Endothelial cell of umbilical vein (primary cell): ENCODE measurements at places on chromosomes 4 and X. TPM values are rescaled to one million over a fixed set of nuclear protein-coding genes. Genes with fewer than 3 reads are reported as not detected.

The GAGE13 gene
- not detected in 2 replicates for polyA plus RNA-seq

The PDE6B gene
- polyA plus RNA-seq: 0.77 and 0.78 TPM in 2 replicates

The ADGRL3 gene
- polyA plus RNA-seq: not detected in 2 replicates

The MTNR1A gene
- not detected in 2 replicates for polyA plus RNA-seq

The PAGE1 gene
- polyA plus RNA-seq: not detected in 2 replicates

The ABLIM2 gene
- polyA plus RNA-seq: 0.18 and 0.28 TPM in 2 replicates

The UGT2B15 gene
- not detected in 2 replicates for polyA plus RNA-seq

The POU3F4 gene
- not detected in 2 replicates for polyA plus RNA-seq

The CENPVL2 gene
- polyA plus RNA-seq: not detected in 2 replicates

The C4orf33 gene
- polyA plus RNA-seq: 1.6 and 2.6 TPM in 2 replicates

DNA sequence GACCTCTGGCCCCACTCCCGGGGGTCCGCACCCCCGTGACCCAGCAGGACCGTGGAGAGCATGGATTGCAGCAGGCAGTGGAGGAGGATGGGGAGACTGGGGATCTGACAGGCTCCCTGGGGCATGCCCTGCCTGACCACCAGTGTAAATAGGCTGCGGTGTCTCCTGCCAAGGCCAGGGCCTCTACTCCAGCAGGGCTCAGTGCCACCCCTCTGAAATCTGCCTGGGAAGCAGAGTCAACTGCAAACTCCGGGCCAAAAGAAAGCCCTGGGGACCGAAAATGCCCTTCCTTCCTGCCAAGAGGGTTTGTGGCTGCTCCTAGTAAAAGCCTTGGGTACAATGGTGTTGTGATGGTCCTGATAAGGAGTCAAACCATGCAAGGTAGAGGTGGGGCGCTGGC, 6.4 kb downstream of the ADRA2C start:
- no peaks in the 10 kb centered on the region for H3K4me1 ChIP-seq
- DNase-seq: no peak
- no peak overlapping the region for H3K27ac ChIP-seq
- peaks cover 10% of the 10 kb centered on the region for H3K27me3 ChIP-seq

DNA sequence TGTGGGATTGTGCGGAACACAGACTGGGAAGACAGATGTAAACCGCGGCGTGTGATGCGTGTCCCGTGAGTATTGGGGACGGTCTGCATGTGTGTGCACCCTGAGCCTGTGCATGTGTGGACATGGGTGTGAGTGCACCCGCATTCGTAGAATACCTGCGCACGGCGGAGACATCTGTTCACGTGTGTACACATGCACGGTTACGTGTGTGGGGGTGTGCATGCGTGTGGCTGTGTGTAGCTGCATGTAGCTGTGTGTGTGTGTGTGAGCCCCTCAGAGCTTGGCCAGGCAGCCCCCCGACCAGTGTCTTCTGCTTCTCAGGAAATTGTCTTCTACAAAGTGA, 19.6 kb downstream of the ATP5ME start:
- no peak overlapping the region for H3K4me3 ChIP-seq
- no peaks in the 10 kb centered on the region for H3K27me3 ChIP-seq
- no peak for DNase-seq
- H3K36me3 ChIP-seq: no peaks in the 10 kb centered on the region
- H3K27ac ChIP-seq: no peak overlapping the region
- no peaks in the 10 kb centered on the region for H3K4me1 ChIP-seq

DNA sequence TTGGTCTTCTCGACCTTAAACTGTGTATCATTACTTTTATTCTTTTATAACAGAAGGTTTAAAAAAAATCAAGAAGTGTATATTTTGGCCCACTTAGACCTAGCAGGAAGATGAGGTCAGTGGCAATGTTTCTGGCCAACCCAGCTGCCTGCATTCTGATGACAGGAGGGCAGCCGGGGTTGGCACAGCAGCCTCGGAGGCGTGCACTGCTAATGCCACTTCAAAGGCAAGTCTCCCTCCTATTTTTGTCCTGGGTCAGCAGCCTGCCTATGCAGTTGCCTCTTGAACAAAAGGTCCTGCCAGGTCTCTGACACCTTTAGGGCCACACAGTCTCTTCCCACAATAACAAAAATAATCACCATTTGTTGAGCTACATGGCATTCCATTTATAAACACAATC, 89.4 kb upstream of the MYOZ2 start:
- H3K27ac ChIP-seq: no peak overlapping the region
- H3K36me3 ChIP-seq: no peaks in the 10 kb centered on the region
- no peak overlapping the region for H3K4me3 ChIP-seq
- H3K27me3 ChIP-seq: no peaks in the 10 kb centered on the region
- peaks cover 15% of the 10 kb centered on the region for H3K4me1 ChIP-seq
- peak; percentile 70 for DNase-seq

GRCh38 chrX:12993826-12994225, 18.9 kb downstream of the TMSB4X start:
- peaks cover 5% of the 10 kb centered on the region for H3K4me1 ChIP-seq
- no peak overlapping the region for H3K27ac ChIP-seq
- no peak for DNase-seq
- no peak overlapping the region for H3K4me3 ChIP-seq

DNA sequence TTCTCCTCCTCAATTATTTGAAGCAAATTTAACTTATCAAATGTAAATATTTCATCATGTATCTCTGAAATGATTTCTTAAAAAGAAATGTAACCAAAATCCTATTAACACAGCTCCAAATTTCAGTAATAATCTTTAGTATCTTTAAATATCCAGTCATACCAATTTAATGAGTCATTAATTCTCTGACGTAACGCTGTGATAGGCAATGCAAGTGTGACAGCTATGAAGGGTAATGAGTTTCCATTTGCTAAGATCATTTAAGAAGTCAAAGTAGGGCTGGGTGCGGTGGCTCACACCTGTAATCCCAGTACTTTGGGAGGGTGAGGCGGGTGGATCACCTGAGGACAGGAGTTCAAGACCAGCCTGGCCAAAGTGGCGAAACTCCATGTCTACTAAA, 15.6 kb downstream of the RPS3A start:
- no peak overlapping the region for H3K27ac ChIP-seq
- no peak overlapping the region for H3K4me3 ChIP-seq
- DNase-seq: no peak
- H3K27me3 ChIP-seq: no peaks in the 10 kb centered on the region
- H3K36me3 ChIP-seq: peaks cover 3% of the 10 kb centered on the region
- no peaks in the 10 kb centered on the region for H3K4me1 ChIP-seq

- H3K36me3 ChIP-seq: no peaks in the 10 kb centered on the region
- no peak overlapping the region for H3K4me3 ChIP-seq
- DNase-seq: no peak
These were observed 59.7 kb upstream of the TMEM164 start for GRCh38 chrX:109943092-109943739.

DNA sequence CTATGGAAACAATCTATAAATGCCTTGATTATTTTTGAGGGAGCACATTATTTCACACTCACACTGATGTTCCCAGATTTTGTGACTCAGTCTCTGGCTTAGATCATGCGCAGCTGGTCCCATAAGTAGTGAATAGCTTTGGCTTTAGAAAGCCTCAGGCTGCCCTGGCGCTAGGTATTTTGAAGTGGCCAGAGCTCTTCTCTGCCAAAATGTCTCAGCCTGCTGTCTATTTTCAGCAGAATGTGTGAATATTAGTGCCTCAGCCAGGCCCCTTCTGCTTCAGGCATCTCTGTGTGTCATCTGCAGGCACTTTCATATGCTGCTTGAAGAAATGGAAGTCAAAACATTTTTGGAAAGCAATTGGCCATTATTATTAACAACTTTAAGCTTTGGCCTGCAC, 931.0 kb upstream of the INTU start:
- no peak overlapping the region for H3K4me3 ChIP-seq
- H3K36me3 ChIP-seq: no peaks in the 10 kb centered on the region
- DNase-seq: no peak
- H3K27me3 ChIP-seq: no peaks in the 10 kb centered on the region

GRCh38 chr4:26424838-26425237, 65.4 kb downstream of the CCKAR start:
- H3K36me3 ChIP-seq: peaks cover 4% of the 10 kb centered on the region
- H3K4me1 ChIP-seq: no peaks in the 10 kb centered on the region
- DNase-seq: no peak

DNA sequence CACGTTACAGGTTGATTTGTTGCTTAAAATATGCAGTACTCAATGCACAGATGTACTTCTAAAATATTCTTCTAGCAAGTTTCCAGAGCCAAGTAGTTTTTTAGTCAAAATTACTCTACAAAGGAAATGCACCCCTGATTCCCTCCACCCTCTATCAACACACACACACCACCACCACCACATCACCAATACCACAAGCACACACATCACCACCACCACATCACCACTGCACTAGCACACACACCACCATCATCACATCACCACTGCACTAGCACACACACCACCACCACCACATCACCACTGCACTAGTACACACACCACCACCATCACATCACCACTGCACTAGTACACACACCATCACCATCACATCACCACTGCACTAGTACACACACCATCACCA, 105.2 kb upstream of the FRG1 start:
- H3K36me3 ChIP-seq: no peaks in the 10 kb centered on the region
- peak; percentile 40 for DNase-seq
- H3K4me1 ChIP-seq: no peaks in the 10 kb centered on the region
- no peaks in the 10 kb centered on the region for H3K27me3 ChIP-seq

GRCh38 chr4:173545440-173545839, 15.4 kb upstream of the HAND2 start:
- no peak overlapping the region for H3K4me3 ChIP-seq
- DNase-seq: no peak
- H3K36me3 ChIP-seq: no peaks in the 10 kb centered on the region
- H3K4me1 ChIP-seq: no peaks in the 10 kb centered on the region
- H3K27me3 ChIP-seq: peaks cover 9% of the 10 kb centered on the region

DNA sequence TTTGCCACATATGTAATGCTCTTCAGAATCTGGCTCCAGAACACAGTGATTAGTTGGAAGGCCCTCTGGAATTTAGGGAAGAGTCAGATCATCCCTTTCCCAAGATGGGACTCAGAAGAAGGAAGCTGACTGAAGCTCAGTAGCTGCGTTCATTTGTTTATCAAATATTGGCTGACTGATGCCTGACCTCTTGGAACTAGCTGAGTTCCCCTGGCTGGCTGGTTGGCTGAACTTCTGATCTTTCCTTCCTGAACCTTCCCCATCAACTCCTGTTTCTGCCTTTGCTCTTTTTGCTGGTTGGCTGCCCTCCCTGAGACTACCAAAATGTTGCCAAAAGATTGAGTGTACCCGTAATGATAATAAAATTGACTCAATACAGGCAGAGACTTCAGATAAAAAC, 866.5 kb upstream of the INTU start:
- no peaks in the 10 kb centered on the region for H3K36me3 ChIP-seq
- H3K4me3 ChIP-seq: no peak overlapping the region
- H3K27me3 ChIP-seq: no peaks in the 10 kb centered on the region
- H3K4me1 ChIP-seq: peaks cover 5% of the 10 kb centered on the region
- peak; percentile 83 for DNase-seq

GRCh38 chr4:163042306-163042705, 124.4 kb downstream of the NAF1 start:
- H3K27ac ChIP-seq: no peak overlapping the region
- no peaks in the 10 kb centered on the region for H3K36me3 ChIP-seq
- no peaks in the 10 kb centered on the region for H3K4me1 ChIP-seq
- no peak overlapping the region for H3K4me3 ChIP-seq
- DNase-seq: no peak

DNA sequence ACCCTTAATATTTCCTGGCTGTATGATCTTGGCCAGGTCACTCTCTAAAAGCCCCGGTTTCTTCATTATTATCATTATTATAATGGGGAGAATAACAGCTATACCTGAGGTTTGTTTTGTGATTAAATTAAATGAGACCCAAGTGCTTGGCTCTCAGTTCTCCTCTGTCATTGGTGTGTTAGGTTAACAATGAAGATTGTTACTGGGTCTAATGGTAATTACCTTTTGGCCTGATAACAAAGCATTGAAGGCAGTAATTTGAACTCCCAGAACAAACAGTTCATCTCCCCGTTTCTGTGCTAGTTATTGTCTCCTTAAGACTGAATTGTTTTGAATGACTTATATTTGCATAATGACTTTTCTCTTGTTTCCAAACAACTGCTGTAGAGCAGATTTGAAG, 6.8 kb upstream of the ANAPC4 start:
- H3K27ac ChIP-seq: no peak overlapping the region
- no peak overlapping the region for H3K4me3 ChIP-seq
- no peaks in the 10 kb centered on the region for H3K27me3 ChIP-seq
- no peaks in the 10 kb centered on the region for H3K4me1 ChIP-seq
- no peak for DNase-seq

DNA sequence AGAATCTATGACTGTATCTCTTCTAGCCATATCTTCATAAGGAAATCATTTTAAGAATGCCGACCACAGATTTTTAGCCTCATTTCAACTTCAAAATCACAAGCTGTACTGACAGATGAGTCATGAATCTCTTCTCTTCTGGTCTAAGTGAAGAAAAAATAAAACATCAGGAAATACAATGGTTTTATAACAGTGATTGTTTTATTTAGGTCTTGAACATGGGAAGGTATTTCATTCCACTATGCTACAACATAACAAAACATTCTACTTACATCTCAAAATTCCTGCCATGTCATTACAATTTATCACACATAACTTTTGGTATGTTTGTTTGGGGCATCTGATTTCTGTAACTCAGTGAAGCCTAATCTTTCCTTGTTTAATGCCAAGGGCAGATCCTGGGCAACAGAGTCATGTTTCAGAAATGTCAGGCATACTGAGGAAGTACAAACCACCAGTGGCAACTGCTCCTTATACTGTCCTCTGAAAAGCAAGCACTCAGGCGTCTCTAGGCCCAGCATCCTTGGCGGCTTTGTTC, 325.0 kb downstream of the PDHA2 start:
- no peak for DNase-seq
- H3K4me1 ChIP-seq: no peaks in the 10 kb centered on the region
- H3K27ac ChIP-seq: no peak overlapping the region
- H3K4me3 ChIP-seq: no peak overlapping the region
- H3K27me3 ChIP-seq: no peaks in the 10 kb centered on the region
- no peaks in the 10 kb centered on the region for H3K36me3 ChIP-seq

DNA sequence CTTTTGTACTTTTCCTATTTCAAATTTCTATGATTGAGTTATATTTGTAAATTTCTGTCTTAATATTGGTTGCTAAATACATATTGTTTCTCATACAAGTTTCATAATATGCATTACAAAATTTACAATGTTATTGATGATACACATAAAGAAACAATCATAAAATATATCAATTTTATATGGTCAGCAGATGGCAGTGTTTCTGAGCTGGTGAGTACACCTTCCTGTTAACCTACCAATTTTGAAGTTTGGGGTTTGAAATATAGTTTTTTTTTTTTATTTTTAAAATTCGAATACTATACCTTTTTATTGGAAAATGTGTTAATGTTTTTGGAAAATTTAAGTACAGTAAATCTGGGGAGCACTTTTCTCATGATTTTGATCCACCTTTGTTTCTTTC, 1953.1 kb upstream of the ADGRL3 start:
- no peak overlapping the region for H3K4me3 ChIP-seq
- no peaks in the 10 kb centered on the region for H3K4me1 ChIP-seq
- DNase-seq: no peak
- no peak overlapping the region for H3K27ac ChIP-seq
- H3K36me3 ChIP-seq: no peaks in the 10 kb centered on the region

DNA sequence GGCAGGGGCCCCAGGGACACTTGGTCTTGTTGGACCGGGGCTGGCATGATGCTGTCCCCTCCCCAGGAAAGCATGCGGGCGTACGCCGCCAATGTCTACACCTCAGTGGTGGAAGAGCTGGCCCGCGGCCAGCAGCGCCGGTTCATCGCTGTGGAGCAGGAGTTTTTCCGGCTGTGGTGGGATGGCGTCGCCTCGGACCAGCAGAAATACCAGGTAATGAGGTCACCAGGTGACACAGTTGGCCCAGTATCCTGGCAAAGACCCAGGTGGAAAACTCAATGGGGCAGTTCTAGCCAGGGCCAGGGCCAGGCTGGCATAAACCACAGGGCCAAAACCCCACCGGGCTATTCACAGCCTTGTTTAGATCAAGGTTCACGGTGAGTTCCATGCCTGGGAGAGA, 1.5 kb downstream of the MAN2B2 start:
- H3K4me3 ChIP-seq: no peak overlapping the region
- H3K27ac ChIP-seq: no peak overlapping the region
- peaks cover 3% of the 10 kb centered on the region for H3K27me3 ChIP-seq
